ENCODE measurements at places on chromosomes 11 and 22.

DNA sequence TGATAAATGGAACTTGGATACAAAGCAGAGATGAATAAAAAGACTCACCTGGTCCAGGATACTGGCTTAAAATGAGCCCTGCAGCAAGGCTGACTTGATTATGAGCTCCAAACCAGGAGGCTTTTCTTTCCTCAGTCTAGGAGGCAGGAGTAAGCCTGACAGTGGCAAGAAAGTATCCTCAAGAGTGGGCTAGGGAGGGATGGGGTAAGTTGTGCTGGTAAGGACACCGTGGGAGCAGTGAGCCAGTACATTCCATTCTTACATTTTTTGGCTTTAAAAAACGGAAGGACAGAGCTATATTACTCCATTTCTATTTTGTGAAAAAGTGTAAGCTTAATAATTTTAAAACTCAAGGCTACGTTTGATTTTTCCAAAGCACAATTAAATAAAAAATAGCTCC lies 187.1 kb upstream of the DDI1 start:
- DNase-seq, result no peak
- H3K4me3 ChIP-seq, result no peak overlapping the region
- peaks cover 38% of the 10 kb centered on the region for H3K4me1 ChIP-seq

DNA sequence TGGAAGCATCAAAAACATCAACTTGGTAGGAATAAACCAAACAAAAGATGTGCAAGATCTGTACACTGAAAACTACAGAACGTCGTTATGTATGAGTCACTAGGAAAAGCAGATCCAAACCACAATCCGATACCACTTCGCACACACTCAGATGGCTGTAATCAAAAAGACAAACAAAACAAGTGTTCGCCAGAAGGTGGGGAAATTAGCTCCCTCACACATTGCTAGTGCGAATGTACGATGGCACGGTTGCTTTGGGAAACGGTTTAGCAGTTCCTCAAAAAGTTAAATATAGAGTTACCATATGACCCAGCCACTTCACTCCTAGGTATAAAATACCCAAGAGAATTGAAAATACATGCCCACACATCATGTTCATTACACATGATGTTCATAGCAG lies 14.8 kb upstream of the CARD10 start:
- no peak for DNase-seq
- H3K4me3 ChIP-seq, result no peak overlapping the region
- H3K36me3 ChIP-seq, result no peaks in the 10 kb centered on the region
- H3K4me1 ChIP-seq, result peaks cover 20% of the 10 kb centered on the region
- H3K27me3 ChIP-seq, result no peaks in the 10 kb centered on the region

- peaks cover 5% of the 10 kb centered on the region for H3K27me3 ChIP-seq
- H3K4me3 ChIP-seq, result no peak overlapping the region
- H3K4me1 ChIP-seq, result peaks cover 3% of the 10 kb centered on the region
- H3K27ac ChIP-seq, result no peak overlapping the region
These were observed 89.6 kb downstream of the C11orf87 start for GRCh38 chr11:109511598-109511997.

DNA sequence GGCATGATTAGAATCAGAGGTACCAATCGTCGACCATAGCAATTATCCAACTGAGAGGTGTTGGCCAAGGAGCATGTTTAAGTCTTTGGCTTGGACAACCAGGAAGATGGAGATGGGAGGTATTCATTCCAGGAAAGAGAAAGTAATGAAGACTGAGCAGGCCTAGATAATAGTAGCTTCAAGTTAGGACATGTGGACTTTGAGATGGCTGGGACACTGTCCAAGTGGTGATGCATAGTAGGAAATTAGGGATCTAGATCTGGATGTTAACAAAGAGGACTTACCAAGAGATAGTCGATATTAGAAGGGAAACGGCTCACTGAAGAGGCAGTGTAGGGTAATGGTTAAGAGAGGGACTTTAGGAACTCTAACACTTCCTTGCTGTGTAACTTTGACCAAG lies 266.7 kb downstream of the FAM76B start:
- DNase-seq, result no peak
- no peak overlapping the region for H3K4me3 ChIP-seq
- no peaks in the 10 kb centered on the region for H3K36me3 ChIP-seq
- no peaks in the 10 kb centered on the region for H3K27me3 ChIP-seq
- H3K4me1 ChIP-seq, result peaks cover 29% of the 10 kb centered on the region

- no peak for DNase-seq
- H3K27ac ChIP-seq, result no peak overlapping the region
- H3K4me1 ChIP-seq, result peaks cover 5% of the 10 kb centered on the region
- H3K4me3 ChIP-seq, result no peak overlapping the region
- no peaks in the 10 kb centered on the region for H3K27me3 ChIP-seq
These were observed 40.9 kb downstream of the PANX1 start for GRCh38 chr11:94169516-94169915.

GRCh38 chr11:88420165-88420791 lies 82.7 kb upstream of the CTSC start:
- peaks cover 5% of the 10 kb centered on the region for H3K4me1 ChIP-seq
- H3K27me3 ChIP-seq, result peaks cover 2% of the 10 kb centered on the region

GRCh38 chr22:31230871-31231621 lies 18.9 kb downstream of the LIMK2 start:
- no peak overlapping the region for H3K4me3 ChIP-seq
- no peak for DNase-seq
- no peaks in the 10 kb centered on the region for H3K27me3 ChIP-seq

DNA sequence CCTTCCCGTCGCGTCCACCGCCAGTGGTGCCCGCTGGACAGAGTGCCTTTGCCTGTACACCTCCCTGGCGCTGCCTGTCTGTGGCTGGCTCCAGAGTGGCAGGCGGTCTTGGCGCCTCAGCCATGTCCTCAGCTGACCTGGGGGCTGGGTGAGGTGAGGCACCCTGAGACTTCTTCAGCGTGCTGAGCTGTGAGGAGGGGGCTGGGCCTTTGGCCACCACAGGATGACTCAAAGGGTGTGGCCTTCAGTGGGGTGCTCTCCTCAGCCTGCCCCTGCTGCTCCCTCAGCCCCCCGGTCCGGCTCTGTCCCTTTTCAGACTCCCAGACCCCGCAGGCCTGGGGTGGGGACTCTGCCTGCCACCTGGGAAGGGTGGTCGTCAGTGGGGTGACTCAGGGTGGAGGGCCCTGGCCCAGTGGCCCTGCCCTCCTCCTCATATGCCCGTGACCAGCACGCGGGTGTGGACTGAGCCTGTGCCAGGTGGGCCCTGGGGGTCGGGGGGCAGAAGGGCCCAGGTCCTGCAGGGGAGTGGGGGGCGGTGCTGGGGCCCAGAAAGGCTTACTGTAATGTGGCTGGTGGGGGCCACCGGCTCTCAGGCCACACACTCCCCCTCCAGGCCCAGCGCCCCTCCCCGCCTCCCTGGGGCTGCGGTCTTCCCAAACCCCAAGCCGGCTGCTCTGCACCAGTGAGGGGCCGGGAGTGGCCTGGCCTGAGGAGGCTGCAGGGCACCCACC lies 15.9 kb downstream of the CRELD2 start:
- H3K36me3 ChIP-seq, result no peaks in the 10 kb centered on the region
- no peak overlapping the region for H3K27ac ChIP-seq
- no peak overlapping the region for H3K4me3 ChIP-seq
- H3K4me1 ChIP-seq, result peaks cover 28% of the 10 kb centered on the region
- DNase-seq, result no peak
- no peaks in the 10 kb centered on the region for H3K27me3 ChIP-seq

- DNase-seq, result no peak
- peak overlapping the region; percentile 61 for H3K27ac ChIP-seq
- peaks cover 31% of the 10 kb centered on the region for H3K36me3 ChIP-seq
- no peak overlapping the region for H3K4me3 ChIP-seq
These were observed 27.3 kb downstream of the MAFF start for GRCh38 chr22:38228873-38229740.

- H3K27me3 ChIP-seq, result no peaks in the 10 kb centered on the region
- no peaks in the 10 kb centered on the region for H3K36me3 ChIP-seq
- peaks cover 23% of the 10 kb centered on the region for H3K4me1 ChIP-seq
- H3K27ac ChIP-seq, result peak overlapping the region; percentile 94
- H3K4me3 ChIP-seq, result peak overlapping the region; percentile 87
- DNase-seq, result no peak
These were observed 817 bp downstream of the RELT start for GRCh38 chr11:73376803-73377629.

GRCh38 chr22:22210375-22210774 lies 34.2 kb upstream of the VPREB1 start:
- H3K4me3 ChIP-seq, result no peak overlapping the region
- no peaks in the 10 kb centered on the region for H3K36me3 ChIP-seq
- H3K4me1 ChIP-seq, result no peaks in the 10 kb centered on the region
- no peak overlapping the region for H3K27ac ChIP-seq

DNA sequence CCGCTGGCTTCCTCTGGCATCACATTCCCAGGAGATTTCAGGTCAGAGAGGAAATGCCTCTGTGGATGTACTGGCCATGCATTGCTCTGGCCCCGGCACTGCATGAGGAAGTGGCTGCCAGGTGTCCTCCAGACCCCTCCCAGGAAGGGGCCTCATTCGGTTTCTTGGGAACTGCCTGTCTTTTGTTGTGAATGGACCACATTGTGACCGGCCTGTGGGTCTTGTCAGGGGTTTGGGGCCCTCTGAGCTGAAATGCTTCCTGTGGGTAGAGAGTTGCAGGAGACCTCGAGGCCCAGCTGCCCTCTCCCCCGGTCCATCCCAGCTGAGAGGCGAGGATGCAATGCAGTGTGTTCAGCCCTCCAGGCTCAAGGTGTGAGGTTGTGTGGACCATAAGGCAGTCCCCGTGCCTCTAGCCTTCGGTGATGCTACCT lies 18.8 kb upstream of the ST3GAL4 start:
- H3K27ac ChIP-seq, result peak overlapping the region; percentile 75
- H3K27me3 ChIP-seq, result no peaks in the 10 kb centered on the region
- peaks cover 2% of the 10 kb centered on the region for H3K36me3 ChIP-seq
- H3K4me3 ChIP-seq, result no peak overlapping the region
- peaks cover 64% of the 10 kb centered on the region for H3K4me1 ChIP-seq

GRCh38 chr11:64245797-64246620 lies 734 bp downstream of the PPP1R14B start:
- peak overlapping the region; percentile 89 for H3K4me3 ChIP-seq
- H3K36me3 ChIP-seq, result peaks cover 4% of the 10 kb centered on the region
- H3K27ac ChIP-seq, result peak overlapping the region; percentile 97
- H3K4me1 ChIP-seq, result peaks cover 37% of the 10 kb centered on the region
- no peaks in the 10 kb centered on the region for H3K27me3 ChIP-seq

- H3K27me3 ChIP-seq, result no peaks in the 10 kb centered on the region
- no peaks in the 10 kb centered on the region for H3K36me3 ChIP-seq
- peaks cover 84% of the 10 kb centered on the region for H3K4me1 ChIP-seq
- peak overlapping the region; percentile 24 for H3K4me3 ChIP-seq
These were observed 8.3 kb downstream of the LGR4 start for GRCh38 chr11:27464289-27464696.

- H3K27me3 ChIP-seq, result no peaks in the 10 kb centered on the region
- no peak for DNase-seq
- H3K4me1 ChIP-seq, result no peaks in the 10 kb centered on the region
- no peaks in the 10 kb centered on the region for H3K36me3 ChIP-seq
These were observed 89.8 kb upstream of the LIN7C start for GRCh38 chr11:27596388-27596787.

DNA sequence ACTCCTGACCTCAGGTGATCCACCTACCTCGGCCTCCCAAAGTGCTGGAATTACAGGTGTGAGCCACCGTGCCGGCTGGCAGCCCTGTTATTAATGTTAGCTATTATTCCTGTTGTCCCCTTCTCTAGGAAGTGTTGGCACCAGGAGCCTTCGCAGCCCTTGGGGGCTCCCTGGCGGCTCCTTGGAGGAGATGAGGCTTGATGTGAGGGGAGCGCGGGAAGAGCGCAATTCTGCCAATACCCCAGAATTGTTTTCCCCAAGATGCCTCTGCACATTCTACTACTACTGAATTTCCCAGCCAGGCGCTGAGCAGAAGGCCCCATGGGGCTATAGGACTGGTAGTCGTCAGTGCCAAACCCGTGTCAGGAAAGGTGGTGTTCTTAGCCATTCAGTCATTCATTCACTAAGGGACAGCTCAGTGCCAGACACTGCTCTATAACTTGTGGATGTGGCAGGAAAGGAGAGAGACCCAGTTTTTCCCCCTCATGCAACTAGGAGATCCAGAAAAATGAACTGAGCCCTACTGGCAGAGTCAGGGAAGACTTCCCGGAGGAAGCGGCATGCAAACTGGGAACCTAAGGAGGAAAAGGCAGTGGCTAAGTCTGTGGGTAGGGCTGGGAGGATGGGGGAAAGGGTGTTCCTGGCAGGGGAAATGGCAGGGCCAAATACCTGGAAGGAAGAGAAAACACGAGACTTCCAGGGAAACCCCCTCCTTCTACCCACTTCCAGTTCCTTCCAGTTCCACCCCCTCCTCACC lies 3.5 kb downstream of the FBLN1 start:
- H3K4me3 ChIP-seq, result no peak overlapping the region
- peaks cover 36% of the 10 kb centered on the region for H3K4me1 ChIP-seq
- peak overlapping the region; percentile 27 for H3K27ac ChIP-seq

- no peak for DNase-seq
- H3K4me3 ChIP-seq, result no peak overlapping the region
- no peaks in the 10 kb centered on the region for H3K36me3 ChIP-seq
These were observed 9.9 kb downstream of the STK33 start for GRCh38 chr11:8584082-8584481.

DNA sequence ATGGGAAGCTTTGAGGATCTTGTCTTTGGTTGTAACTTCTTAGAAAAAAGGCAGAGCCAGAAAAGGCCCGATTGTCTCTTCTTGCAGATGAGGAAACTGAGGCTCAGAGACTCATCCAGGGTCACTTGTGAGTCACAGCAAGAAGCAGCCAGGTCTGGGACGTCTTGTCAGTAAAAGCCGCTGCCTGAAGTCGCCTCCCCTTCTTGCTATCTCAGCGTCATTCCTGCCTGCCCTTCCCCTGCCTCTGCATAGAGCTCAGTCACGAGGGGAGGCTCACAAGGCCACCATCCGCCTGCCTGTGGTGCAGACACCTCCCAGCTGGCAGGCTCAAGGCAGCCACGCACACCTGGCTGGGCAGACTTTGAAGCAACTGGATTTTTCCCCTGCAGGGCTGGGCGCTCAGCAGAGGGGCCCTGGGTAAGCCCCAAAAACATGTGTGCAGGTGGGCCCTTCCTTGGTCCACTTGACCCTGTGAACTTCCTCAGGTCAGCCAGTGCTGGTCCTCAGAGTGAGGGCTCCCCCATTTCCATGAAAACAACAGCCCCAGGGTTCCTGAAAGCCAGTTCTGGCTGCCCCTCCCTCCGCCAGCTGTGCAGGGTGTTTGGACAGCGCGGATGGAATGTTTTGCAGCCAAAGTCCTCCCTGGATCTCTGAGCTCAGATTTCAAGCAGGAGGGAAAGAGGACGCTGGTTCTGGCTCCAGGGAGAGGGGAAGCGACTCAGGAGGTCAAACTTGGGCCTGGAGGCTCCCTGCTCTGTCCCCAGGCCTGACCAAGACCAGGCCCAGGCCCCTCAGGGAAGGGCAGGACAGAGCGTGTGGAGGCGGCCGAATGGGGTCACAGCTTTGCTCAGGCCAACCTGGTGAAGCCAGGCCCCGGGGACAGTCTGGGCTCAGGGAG lies 6.0 kb upstream of the RAB3IL1 start:
- H3K36me3 ChIP-seq, result no peaks in the 10 kb centered on the region
- DNase-seq, result peak; percentile 91
- H3K27me3 ChIP-seq, result no peaks in the 10 kb centered on the region
- peaks cover 41% of the 10 kb centered on the region for H3K4me1 ChIP-seq
- peak overlapping the region; percentile 95 for H3K27ac ChIP-seq
